ENCODE measurements at places on chromosomes 2 and 18. TPM values are rescaled to one million over a fixed set of nuclear protein-coding genes. Genes with fewer than 3 reads are reported as not detected.
A peak's percentile ranks its signal among the peaks of the same experiment; 100 is the strongest.

GRCh38 chr18:59833785-59834184 is 66.0 kb upstream of the PMAIP1 start:
- no peak for DNase-seq
- H3K27ac ChIP-seq: no peak overlapping the region
- H3K4me1 ChIP-seq: no peaks in the 10 kb centered on the region
- H3K36me3 ChIP-seq: no peaks in the 10 kb centered on the region
- H3K4me3 ChIP-seq: no peak overlapping the region

DNA sequence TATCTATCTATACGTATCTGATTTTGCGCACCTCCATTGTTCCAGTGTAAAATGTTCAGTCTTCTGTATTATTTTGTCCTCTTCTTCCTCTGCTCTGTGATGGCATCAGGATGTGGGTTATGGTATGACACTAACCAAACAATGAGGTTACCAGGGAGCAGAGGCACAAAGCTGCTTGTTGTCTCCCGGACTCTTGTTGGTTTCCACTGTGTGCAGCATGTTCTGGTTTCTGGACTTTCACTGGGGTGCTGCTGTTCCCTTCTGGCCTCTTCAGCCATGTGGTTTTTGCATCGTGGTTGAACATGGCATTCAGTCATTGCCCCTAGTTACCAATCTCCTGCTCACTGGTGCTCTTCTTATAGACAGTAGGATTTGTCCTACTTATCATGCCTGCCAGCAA is 665.9 kb downstream of the CBLN2 start:
- DNase-seq: no peak
- H3K4me3 ChIP-seq: no peak overlapping the region
- H3K27ac ChIP-seq: no peak overlapping the region
- H3K36me3 ChIP-seq: no peaks in the 10 kb centered on the region
- no peaks in the 10 kb centered on the region for H3K4me1 ChIP-seq
- no peaks in the 10 kb centered on the region for H3K27me3 ChIP-seq

DNA sequence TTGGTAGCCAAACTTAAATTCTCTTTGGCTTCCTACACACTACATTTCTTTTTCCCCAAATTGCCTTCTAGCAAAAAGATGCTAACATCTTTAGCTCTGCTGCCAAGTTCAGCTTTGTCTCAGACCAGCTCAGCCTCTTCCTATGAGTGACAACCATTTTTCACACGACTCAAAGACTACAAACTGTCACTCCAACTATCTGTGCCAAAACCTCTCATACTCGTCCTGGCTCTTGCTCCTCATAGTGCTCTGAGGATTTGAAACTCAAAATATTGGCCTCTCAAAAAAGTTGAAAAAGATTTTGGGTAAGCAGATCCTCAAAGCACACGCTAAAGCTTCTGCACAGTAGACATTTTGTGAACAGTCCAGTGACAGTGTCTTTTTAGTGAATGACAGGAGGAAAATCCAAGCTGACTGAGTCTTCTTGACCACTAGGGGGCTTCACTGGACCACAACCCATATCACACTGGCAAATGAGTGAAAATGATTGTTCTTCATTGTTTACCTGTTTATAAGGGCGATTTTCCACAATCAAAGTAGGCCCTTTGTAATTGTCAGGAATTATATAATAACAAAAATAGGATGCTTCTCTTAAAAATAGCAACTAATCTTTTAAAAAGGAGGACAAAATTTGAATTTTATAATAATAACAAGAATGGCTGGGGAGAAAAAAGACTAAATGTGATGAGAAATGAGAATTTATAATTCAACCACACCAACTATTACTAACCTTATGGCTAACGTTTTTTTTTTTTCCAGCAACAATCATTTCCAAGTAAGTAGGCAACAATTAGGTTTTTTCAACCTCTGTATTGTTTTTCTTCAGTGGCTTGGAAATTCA is 85.5 kb upstream of the PGAP1 start:
- no peak for DNase-seq
- no peak overlapping the region for H3K4me3 ChIP-seq
- no peaks in the 10 kb centered on the region for H3K27me3 ChIP-seq
- H3K27ac ChIP-seq: no peak overlapping the region
- H3K36me3 ChIP-seq: no peaks in the 10 kb centered on the region
- H3K4me1 ChIP-seq: no peaks in the 10 kb centered on the region

GRCh38 chr2:70596739-70597138 is 43.1 kb upstream of the TGFA start:
- peak overlapping the region; percentile 47 for H3K27ac ChIP-seq
- H3K4me1 ChIP-seq: peaks cover 5% of the 10 kb centered on the region
- no peaks in the 10 kb centered on the region for H3K36me3 ChIP-seq
- no peak for DNase-seq
- no peaks in the 10 kb centered on the region for H3K27me3 ChIP-seq

GRCh38 chr18:22001912-22002487 is 167.4 kb upstream of the GATA6 start:
- no peaks in the 10 kb centered on the region for H3K27me3 ChIP-seq
- no peaks in the 10 kb centered on the region for H3K4me1 ChIP-seq
- H3K36me3 ChIP-seq: no peaks in the 10 kb centered on the region
- no peak overlapping the region for H3K27ac ChIP-seq
- DNase-seq: no peak

DNA sequence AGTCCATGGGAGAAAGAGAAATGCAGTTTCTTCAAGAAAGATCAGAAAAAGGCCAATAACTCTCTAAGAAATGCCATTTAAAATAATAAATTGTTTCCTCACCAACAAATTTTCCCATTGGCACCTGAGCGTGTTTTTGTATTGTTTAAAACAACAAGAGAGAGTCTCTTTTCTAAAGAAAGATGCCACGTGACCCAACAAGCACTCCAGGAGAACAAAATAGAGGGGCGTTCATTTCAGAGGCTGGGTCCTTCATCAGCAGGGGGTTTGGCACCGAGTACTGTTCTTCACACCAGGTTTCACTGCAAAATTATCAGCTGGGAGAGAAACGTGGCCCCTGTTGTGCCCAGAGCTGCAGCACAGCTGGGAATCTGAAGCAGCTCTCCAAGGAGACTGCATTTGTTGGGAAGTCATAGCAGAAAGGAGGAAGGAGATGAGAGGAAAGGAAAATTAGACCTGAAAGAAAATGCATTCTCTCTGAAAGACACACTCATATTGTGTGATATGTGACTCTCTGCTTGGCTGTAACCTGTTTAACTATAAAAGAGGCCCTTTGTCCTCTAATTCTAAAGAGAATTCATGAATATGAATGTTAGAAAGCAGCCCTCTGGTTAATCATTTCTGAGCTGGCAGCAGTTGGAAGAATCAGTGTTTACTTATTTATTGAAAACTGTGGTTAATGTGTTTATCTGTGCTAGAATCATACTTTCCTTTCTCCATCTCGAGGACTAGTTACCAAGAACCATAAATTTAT is 205.3 kb upstream of the CDH20 start:
- no peak overlapping the region for H3K4me3 ChIP-seq
- H3K27ac ChIP-seq: no peak overlapping the region

- H3K4me1 ChIP-seq: no peaks in the 10 kb centered on the region
- H3K36me3 ChIP-seq: no peaks in the 10 kb centered on the region
- H3K27ac ChIP-seq: no peak overlapping the region
- no peak for DNase-seq
- H3K27me3 ChIP-seq: no peaks in the 10 kb centered on the region
- no peak overlapping the region for H3K4me3 ChIP-seq
Measured at GRCh38 chr2:7405861-7406715, 488.9 kb downstream of the RNF144A start.

GRCh38 chr2:237185553-237185925 is 99.8 kb downstream of the COPS8 start:
- no peak overlapping the region for H3K4me3 ChIP-seq
- no peak for DNase-seq
- H3K27ac ChIP-seq: no peak overlapping the region
- no peaks in the 10 kb centered on the region for H3K4me1 ChIP-seq
- no peaks in the 10 kb centered on the region for H3K36me3 ChIP-seq
- H3K27me3 ChIP-seq: no peaks in the 10 kb centered on the region

DNA sequence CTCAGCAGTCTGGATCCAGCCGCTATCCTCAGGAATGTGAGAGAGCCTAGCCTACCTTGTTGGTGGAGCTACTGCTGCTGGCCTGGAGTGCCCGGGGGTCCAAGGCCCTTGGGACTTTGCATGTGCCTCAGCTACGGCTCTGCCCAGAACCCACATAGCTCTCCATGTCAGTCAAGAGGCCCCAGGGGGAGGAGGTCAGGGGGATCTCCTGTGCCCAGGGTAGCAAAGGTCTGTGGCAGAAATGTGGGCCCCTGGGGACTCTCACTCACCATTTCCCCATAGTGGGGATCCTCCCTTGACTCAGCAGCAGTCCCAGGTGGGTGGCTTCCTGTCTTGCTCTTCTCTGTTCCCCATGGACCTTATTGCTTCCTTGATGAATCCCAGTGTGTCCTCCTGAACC is 342.7 kb upstream of the CHAC2 start:
- H3K36me3 ChIP-seq: no peaks in the 10 kb centered on the region
- no peak for DNase-seq
- no peak overlapping the region for H3K4me3 ChIP-seq
- H3K4me1 ChIP-seq: no peaks in the 10 kb centered on the region
- H3K27me3 ChIP-seq: no peaks in the 10 kb centered on the region

- DNase-seq: no peak
- no peak overlapping the region for H3K4me3 ChIP-seq
- H3K27ac ChIP-seq: peak overlapping the region; percentile 86
Measured at GRCh38 chr2:217707131-217707611, 295.6 kb downstream of the TNS1 start.

DNA sequence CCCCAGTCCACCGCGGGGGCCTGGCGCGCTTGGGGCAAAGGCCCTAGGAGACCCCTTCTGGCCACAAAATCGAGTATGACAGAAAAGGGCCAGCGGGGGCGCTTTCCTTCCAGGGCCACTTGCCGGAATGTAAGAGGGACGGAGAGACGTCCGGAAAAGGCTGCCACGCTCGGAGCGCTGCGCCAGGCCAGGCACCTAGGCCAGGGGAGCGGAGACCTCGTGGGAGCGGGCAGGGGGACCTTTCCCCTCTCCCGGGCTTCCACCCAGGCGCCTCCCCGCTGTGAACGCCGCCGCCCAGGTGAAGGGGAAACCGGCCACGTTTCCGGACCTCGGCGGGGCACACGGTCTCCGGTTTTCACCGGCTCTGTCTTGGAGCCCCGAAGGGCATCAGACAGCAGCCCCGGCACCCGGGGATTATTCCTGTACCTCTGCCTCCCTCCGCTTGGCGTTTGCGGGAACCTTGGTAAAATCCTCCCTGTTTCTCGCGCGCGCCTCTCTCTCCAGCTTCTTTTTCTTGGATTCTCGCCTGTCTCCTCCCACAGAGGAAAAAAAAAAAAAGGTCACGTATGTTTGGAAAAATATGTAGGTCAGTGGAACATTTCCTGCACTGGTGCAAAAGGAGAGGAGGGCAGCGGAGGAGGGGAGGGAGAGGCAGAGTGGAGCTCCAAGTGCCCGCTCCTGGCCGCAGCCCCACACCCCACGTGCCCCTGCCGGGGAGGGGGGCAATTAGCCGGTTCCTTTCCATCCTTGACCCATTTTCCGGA is 1.2 kb upstream of the NPAS2 start:
- H3K36me3 ChIP-seq: no peaks in the 10 kb centered on the region
- peak overlapping the region; percentile 94 for H3K27ac ChIP-seq
- DNase-seq: no peak

GRCh38 chr18:78405763-78406162 is 573.9 kb upstream of the SALL3 start:
- peaks cover 13% of the 10 kb centered on the region for H3K4me1 ChIP-seq
- H3K27ac ChIP-seq: no peak overlapping the region
- H3K36me3 ChIP-seq: no peaks in the 10 kb centered on the region
- no peak overlapping the region for H3K4me3 ChIP-seq
- H3K27me3 ChIP-seq: no peaks in the 10 kb centered on the region

DNA sequence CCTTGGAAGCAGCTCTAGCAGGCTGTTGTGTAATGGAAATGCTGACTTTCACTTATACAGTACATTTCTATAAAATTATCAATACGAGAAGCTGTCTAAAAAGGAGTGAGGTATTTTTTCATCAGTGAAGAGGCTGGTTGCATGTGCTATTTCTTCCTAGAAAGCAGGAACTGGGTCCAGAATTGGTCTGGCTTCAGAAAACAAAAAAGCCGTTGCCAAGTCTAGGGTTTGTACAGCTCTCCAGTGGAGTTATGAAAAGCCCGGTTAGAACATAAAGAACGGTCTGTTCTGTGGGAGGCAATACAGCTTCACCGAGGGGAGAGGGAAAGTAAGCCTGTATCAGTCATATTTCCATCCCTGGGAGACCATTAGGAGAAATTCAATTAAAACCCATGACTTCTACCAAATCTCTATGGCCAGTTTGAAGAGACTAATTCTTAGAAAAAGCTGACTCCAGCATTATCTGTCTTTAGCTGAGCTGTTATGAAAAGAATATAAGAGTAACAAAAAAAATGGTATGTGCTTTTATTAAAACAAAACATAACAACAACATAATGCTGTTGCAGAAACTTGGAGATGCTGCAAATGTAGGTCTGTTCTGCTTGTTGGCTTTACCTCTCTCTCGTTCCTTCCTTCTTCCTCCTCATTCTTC is 217.0 kb downstream of the CMPK2 start:
- no peaks in the 10 kb centered on the region for H3K36me3 ChIP-seq
- DNase-seq: no peak
- no peaks in the 10 kb centered on the region for H3K27me3 ChIP-seq
- H3K4me3 ChIP-seq: no peak overlapping the region
- H3K27ac ChIP-seq: no peak overlapping the region

FOXI3 gene
- total RNA-seq: not detected

ASB18 gene
- not detected for total RNA-seq

SSB gene
- total RNA-seq: 82.6 TPM

DSG4 gene
- not detected for total RNA-seq

CHRNA1 gene
- not detected for total RNA-seq

PKP4 gene
- total RNA-seq: 77.1 TPM

NMUR1 gene
- not detected for total RNA-seq

FOXD4L1 gene
- not detected for total RNA-seq

TMEFF2 gene
- total RNA-seq: not detected

MYO5B gene
- total RNA-seq: 63.3 TPM

BIN1 gene
- total RNA-seq: 23.3 TPM

GPR35 gene
- total RNA-seq: 3.2 TPM

ITGB6 gene
- 33.8 TPM for total RNA-seq

UGT1A3 gene
- 3.1 TPM for total RNA-seq

All from esophagus squamous epithelium (tissue), 5 donors.